Naive thymus-derived CD8-positive, alpha-beta T cell (primary cell): ENCODE measurements at places on chromosomes 7 and 10. TPM values are rescaled to one million over a fixed set of nuclear protein-coding genes. Genes with fewer than 3 reads are reported as not detected.
A peak's percentile ranks its signal among the peaks of the same experiment; 100 is the strongest.

FAM200A gene
- 11.3 TPM for total RNA-seq

MLXIPL gene
- total RNA-seq, result not detected

DNA sequence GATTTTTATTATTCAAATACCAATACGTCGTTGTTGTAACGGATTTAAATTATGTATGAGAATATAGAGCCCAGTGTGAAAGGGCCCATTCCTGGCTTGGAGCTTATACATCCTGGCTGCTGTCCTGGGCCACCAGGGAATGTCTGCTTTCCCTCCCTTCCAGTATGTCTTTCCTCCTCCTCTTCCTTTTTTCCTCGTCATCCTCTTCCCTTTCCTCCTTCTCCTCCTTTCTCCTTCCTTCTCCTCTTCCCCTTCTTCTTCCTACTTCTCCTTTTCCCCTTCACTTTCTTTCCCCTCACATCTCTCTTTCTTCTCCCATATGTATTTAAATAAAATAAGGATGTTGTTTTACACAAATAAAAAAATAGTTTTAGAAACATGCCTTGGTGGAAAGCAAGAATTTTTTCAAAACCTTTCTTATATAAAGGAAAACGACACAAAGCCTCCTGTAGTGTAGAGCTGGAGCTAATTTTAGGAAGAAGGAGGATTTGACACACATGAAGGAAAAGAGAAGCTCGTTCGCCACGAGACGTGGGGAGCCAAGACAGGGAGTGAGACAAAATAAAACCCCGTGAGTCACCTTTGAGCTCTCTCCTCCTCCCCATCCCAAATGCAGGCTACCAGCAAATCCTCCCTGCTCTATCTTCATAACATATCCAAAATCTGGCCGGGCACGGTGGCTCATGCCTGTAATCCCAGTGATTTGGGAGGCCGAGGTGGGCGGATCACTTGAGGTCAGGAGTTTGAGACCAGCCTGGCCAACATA is 301.1 kb upstream of the LYZL1 start:
- H3K4me1 ChIP-seq, result no peaks in the 10 kb centered on the region
- DNase-seq, result no peak
- H3K27ac ChIP-seq, result no peak overlapping the region
- H3K36me3 ChIP-seq, result no peaks in the 10 kb centered on the region
- no peak overlapping the region for H3K4me3 ChIP-seq

DNA sequence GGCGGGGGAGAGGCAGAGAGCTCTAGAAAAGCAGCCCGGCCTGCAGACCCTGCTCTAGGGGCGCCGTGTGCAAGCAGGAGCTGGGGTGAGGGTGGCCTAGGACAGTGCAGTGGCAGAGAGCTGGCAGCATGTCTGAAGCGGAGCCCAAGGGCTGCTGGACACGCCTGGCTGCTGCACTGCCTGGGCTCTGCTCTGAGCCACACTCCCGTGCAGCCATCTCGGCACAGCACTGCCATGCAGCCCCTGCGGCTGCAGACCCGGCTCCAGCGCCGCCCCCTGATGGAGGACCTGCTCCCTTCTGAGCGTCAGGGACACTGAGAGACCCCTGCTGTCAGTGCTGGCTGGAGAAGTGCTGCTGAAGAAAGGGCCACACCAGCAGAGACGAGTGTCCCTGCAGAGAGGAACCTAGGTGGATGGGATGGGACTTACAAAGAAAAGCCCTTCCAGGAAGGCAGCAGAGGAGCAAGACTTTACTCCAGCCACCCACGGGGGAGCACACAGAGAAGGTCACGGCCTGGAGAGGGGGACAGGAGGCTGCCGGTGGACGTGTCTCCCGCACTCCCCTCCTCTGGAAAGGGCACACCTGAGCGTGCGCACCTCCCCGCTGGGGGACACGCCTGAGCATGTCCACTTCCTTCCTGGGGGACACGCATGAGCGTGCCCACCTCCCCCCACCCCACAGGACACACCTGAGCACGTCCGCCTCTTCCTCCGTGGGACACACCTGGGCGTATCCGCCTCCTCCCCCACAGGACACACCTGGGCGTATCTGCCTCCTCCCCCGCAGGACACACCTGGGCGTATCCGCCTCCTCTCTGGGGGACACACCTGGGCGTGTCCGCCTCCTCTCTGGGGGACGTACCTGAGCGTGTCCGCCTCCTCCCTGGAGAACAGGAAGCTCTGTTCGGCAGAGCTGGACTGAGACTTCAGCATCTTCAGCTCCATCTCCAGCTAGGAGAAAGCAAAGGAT is 252.9 kb downstream of the MAD1L1 start:
- no peak overlapping the region for H3K27ac ChIP-seq
- H3K27me3 ChIP-seq, result no peaks in the 10 kb centered on the region
- peak; percentile 12 for DNase-seq
- H3K36me3 ChIP-seq, result no peaks in the 10 kb centered on the region
- no peak overlapping the region for H3K4me3 ChIP-seq
